Stimulated activated CD4-positive, alpha-beta T cell treated with anti-CD3 and anti-CD28 coated beads, Interleukin-15, amount 100 ng/mL, for 48 hours (primary cell): ENCODE measurements at places on chromosomes 1 and 21.

- no peak for DNase-seq
These were observed 114.3 kb upstream of the RUNX1 start for GRCh38 chr21:35163411-35163810.

DNA sequence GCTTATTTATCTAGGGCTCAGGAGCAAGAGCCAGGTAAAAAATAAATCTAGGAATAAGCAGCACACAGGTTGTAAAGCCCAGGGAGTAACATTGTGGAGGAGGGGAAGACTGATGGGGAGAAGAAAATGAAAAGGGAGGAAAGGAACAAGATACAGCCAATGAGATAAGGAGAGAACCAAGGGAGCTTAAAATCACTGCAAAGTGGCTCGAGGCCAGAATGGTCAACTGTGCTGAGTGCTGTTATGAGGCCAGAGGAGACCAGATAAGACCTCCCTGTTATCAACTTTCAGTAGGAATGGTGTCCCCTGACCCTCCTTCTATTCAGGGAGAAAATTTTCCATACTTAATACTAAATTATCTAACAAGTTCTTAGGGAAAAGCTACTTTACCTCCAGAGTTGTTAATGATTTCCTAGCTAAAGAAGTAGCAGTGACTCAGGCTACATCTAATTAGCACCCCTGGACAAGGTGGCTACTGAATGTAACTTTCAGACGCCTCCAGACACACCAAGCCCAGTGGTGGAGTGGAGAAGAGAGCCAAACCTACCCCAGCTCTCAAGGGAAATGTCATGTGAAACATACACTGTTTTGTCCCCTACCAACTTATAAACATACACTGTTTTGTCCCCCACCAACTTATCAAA lies 25.5 kb downstream of the ENAH start:
- no peak for DNase-seq

DNA sequence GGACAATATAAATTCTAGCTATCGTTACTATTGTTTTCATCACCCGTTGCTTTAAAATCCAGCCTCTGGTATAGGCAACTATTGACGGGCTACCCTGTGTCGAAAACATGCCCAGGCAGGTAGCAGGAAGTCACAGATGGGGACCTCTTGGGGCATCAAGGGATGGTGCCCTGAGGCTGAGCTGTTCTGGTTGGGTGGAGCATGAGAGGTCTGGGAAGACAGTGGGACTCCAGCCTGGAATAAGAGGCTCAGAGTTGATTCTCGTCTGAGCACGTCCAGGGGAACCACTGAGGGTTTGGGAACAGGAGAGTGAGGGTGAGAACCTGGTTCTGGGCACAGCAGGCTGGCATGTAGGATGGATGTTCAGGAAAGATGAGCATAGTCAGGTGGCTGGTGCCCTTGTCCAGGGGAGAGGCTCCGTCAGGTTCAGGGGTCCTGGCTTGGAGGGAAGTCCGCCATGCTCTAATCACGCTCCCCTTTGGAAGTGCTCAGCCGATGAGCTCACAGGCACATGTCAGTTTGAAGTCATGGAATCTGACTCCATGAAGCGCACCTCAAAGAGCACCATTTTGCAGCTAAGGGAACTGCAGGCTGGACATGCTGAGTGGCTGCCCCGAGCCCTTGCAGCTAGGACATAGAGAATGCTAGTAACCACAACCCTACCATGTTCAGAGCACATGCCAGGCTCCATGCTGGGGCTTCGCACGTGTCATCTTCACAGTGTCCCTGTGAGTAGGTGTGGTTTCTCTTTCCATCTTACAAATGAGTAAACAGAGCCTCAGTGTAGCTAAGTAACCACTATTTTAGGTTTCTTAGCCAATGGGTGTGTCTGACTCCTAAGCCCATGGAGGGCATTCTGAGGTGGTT lies 21.0 kb downstream of the PCSK9 start:
- DNase-seq = peak; percentile 20

DNA sequence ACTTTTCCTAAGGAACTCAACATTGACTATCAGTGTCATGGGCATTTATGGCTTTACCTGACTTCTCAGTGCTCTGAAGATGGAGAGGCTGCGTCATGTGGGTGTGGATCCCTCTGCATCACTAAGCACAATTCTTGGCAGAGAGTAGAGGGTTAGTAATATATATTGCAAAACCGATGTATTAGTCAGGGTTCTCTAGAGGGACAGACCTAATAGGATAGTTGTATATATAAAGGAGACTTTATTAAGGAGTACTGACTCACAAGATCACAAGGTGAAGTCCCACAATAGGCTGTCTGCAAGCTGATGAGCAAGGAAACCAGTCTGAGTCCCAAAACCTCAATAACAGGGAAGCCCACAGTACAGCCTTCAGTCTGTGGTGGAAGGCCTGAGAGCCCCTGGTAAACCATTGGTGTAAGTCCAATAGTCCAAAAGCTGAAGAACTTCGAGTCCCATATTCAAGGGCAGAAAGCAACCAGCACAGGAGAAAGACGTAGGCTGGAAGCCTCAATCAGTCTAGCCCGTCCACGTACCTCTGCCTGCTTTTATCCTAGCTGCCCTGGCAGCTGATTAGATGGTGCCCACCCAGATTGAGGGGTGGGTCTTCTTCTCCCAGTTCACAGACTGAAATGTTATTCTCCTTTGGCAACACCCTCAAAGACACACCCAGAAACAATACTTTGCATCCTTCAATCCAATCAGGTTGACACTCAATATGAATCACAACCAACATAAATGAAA lies 159.7 kb upstream of the NRIP1 start:
- no peak for DNase-seq

- DNase-seq = no peak
These were observed 49.8 kb downstream of the KCNT2 start for GRCh38 chr1:196558411-196558810.

DNA sequence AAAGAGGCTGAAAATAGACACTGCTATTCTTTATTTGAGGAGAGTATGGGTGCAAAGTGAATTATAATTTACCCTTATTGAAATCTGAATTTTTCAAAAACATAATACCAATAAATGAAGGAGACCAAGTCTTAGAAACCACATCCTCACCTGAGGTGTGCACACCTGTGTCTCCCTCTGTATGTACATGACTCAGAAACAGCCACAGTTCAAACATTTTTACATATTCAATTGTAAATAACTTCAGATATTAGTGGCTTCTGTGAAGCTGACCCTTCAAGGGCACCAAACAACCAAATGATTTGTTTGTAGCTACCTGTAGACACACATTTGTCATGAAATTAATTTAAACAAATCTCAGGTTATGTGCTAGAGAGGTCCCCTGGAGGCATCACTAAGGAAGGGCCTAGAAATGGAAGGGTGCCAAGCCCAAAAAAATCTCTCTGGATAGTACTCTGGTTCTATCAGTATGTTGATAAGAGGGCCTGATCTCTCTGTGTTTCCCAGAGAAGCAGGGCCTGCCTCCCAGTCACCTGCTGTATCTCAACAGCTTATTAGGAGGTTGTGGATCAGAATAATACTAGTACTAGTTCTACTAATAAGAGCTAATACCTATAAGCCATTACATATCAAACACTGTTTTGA lies 28.1 kb downstream of the ERI3 start:
- DNase-seq = no peak

- DNase-seq = peak; percentile 11
These were observed 630 bp downstream of the MTF2 start for GRCh38 chr1:93079685-93080141.

- DNase-seq = no peak
These were observed 42.8 kb upstream of the RUNX3 start for GRCh38 chr1:24972915-24973242.

DNA sequence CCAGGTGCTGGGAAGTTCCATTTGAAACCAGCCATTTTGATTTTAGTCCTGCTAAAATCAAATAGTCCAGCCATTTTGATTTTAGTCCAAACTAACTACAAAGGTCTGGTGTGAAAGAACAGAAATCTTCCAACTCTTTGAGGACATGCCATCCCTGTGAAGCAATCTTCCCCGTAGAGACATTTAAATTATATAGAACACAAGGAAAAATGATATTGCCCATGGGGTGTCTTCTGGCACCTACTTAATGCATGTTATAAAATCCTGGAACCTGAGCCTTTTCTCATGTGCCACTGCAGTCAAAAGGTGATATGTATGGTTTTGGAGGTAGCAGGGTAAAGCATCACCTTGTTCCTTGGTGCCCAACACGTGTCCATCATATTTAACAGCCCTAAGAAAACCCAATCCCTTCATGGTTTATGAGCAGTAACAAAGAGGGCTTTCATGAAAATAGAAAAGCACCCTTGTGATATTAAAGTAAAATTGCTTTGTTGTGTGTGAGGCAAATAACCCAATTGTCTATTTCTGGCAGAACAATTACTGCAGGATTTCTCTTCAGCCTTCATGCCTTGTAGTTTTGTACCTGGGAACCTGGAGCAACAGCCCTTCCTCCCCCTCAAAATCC lies 26.3 kb downstream of the ANGPTL7 start:
- DNase-seq = no peak

DNA sequence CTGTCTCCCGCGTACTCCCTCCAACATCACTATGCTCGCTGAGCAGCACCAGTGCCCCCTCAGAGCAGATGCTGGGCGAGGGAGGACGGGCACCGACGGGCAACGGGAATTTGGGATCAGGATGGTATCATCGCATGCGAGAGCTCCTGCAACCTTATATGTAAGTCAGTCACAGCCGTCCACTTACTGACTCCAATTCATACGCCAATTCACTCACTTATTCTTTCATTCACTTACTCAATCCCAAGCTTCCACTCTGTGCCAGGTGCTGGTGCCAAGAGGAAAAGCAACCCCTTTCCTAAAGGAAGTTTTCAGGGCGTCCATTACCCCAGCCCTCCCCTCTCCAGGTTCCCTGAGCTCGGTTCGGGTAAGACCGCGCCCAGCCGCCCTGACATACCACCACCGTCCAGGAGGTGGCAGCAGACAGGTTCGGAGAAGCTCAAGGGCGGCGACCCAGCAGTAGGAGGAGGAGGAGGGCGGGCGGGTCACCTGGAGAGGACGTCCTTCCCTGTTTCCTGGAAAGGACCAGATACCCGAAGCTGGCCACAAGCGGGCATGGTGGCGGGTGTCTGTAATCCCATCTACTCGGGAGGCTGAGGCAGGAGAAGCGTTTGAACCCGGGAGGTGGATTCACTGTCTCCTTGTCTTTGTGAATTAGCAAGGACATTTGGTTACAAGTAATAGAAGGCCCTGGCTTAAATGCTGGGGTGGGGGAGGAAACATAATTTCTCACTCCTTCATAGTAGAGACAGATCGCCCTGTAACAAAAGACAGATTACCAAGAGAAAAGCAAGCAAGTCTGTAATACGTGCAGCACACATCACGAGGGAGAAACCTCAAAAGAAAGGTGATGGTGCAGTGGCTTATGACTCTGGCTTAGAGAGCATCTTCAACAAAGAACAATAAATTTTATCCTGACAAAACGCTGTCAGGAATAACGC lies 7.6 kb upstream of the IL22RA1 start:
- peak; percentile 72 for DNase-seq

- DNase-seq = no peak
These were observed 6.9 kb upstream of the MX1 start for GRCh38 chr21:41418956-41419680.

DNA sequence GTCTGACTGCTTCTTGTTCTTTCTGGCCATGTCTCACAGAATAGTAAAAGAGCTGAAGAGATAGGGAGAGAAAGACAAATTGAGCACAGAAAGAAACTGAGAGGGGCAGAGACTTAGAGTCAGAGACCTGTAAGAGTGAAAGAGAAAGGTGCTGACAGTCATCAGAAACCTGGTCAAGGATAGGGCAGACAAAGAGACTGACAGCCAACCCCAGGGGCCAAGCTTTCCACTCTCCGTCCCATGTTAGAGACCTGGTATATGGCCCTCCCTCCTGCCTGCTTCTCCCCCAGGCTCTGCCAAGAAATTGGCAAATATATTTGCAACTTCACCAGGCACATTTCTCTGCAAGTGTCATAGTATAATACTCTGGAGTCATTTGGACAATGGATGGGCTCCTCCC lies 64.6 kb downstream of the RHBG start:
- DNase-seq = no peak

GRCh38 chr1:2414297-2414958 lies 2.1 kb upstream of the PEX10 start:
- DNase-seq = peak; percentile 55

DNA sequence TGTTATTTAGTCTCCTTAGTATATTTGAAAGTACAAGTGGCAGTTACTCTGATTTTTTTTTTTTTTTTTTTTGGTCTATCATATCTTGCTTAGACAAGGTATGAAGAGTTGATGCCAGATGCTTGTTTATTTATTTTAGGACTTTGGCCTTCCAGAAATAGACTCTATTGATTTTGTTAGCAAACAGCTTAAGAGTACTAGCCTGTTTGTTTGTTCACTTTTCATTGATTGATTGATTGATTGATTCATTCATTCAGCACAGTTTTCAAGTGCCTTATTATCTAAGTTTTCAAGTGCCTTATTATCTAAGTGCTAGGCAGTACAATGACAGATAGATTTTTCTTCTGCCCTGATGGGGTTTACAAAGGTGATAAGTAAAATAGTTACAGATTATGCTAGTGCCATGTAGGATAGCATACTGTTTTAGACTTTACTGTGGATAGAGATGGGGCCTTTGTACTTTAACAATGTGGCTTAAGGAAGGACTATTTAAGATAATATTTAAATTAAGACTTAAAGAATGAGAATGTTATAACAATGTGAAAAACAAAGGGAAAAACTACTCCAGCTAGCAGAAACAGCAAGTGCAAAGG lies 50.5 kb downstream of the MTF2 start:
- no peak for DNase-seq

DNA sequence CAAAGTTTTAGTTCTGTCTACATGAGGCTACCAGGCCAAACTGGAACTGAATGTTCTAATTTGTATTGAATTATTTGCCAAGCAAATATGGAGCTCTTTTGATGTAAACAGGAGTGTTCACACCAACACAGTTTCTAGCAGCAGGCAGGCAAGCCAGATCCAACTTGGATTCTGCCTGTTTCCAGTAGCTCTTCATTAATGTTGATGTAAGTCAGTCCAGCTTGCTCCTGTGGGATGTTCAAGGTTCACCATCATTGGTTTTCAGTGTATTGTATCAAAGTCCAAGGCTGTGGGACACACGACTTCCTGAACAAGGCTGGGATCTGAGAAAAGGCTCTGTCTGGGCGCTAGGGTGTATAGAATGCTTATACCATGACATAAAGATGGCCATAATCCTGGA lies 68.1 kb downstream of the PAPPA2 start:
- no peak for DNase-seq

GRCh38 chr1:215279682-215280081 lies 197.1 kb downstream of the KCNK2 start:
- DNase-seq = no peak

DNA sequence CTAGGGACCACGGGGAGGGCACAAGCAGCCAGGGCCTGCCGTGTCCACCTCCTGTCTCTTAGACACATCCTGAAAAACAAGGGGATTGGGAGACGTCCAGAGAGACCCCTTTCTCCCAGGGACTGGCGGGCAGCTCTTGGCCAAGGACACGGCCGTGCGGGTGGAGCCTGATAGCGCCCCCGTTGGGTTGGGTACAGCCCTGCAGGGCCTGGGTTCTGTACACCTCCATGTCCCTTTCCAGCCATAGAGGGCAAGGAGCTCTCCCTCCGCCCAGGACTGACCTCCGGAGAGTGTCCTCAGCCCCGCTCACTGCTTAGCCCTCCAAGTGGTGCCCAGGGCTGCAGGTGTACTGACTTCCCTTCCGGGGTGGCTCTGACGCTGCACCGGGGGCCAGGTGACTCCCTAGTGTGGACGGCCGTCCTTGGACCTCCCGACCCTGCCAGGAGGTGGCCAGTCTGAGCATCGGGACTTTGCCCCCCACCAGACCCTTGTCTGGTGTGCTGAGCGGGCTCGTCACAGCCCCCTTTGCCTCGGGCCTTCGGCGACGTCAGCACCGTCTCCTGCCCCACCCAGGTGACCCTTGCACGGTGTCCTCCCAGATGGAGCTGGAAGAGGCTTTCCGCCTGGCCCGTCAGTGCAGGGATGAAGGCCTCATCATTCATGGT lies 5.8 kb downstream of the PRKCZ start:
- no peak for DNase-seq
